ENCODE measurements at places on chromosomes 3 and 15.

DNA sequence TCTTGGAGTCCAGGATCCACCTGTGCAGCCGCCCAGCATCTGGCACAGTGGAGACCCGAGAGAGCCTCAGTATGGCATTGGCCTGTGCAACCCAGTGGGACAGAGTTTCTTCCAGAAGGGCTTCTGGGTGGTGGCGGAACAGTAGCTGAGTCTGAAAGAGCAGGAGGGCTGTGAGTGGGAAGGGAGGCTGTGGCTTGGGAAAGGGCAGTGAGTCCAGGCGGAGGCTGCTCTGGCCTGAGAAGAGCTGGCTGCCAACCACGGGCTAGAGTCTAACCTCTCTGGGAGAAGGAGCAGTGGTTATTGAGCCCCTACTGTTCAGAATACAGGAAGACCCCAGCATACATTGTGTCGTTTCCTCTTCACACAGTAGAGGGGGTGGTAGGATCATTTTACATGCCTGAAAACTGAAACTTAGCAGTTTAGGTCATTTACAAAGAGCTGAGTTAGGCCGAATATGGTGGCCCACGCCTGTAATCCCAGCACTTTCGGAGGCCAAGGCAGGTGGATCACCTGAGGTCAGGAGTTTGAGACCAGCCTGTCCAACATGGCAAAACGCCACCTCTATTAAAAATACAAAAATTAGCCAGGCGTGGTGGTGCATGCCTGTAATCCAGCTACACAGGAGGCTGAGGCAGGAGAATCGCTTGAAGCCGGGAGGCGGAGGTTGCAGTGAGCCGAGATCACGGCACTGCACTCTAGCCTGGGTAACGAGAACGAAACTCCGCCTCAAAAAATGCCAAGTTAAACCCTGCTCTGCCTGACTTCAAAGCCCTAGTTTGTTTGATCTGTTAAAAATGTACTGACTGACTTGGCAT, 3.2 kb downstream of the AEN start:
- peak; percentile 73 for DNase-seq

GRCh38 chr3:71430941-71431552, 152.5 kb downstream of the FOXP1 start:
- no peak for DNase-seq

- no peak for DNase-seq
These were observed 4.5 kb upstream of the IL17RC start for GRCh38 chr3:9912294-9912935.

- DNase-seq, result no peak
These were observed 231.0 kb upstream of the ATP11B start for GRCh38 chr3:182562274-182562673.

- no peak for DNase-seq
These were observed 64.7 kb upstream of the ACAD9 start for GRCh38 chr3:128814519-128815317.

GRCh38 chr3:136678981-136679380, 73.2 kb downstream of the STAG1 start:
- DNase-seq, result no peak

DNA sequence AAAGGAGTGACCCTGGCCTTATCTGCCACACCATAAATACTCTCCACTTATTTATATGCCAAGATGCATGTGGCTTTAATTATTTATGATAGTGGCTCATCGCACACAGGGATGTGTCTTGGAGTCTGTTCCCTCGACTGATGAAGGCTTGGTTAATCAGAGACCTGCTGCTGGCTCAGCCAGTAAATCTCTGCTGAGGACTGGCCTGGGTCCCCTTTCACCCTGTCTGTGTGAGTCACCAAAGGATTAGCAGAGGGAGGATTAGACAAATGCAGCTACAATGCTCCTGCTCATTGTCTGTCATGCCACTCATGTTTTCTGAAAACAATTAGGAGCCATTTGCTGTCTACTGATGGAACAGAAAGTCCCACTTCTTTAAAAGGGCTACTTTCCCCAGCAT, 226.8 kb downstream of the NTRK3 start:
- peak; percentile 38 for DNase-seq

DNA sequence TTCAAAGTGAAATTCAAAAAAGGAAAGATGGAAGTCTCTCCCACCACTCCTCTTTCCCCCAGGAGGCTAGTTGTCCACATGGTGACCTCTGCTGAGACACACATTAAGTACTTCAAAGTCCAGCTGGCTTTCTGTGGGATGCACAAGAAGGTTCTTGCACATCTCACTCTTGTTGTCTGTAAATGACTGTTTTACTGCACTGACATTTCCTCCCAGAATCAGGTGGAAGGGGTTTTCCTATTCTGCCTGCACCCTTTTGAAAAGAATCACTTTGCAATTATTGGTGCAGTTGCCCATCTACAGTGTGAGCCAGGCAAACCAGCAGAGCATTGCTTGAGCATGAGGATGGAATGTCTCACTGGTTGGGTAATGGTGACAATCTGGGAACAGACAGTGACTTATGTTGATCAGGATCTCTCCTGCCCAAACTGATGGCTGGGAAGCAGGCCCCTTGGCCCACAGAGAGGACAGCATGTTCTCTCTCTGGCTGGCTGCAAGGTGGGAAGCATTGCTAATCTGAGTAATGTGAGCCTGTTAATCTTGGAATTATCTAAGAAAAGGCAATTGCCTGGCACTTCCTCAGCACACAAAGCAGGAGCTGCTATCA, 347.7 kb upstream of the SATB1 start:
- no peak for DNase-seq
